Naive thymus-derived CD4-positive, alpha-beta T cell (primary cell): ENCODE measurements at places on chromosomes 1 and 21. TPM values are rescaled to one million over a fixed set of nuclear protein-coding genes. Genes with fewer than 3 reads are reported as not detected.

The ADAMTS1 gene
- polyA plus RNA-seq: 0.48 TPM

The RASSF5 gene
- polyA plus RNA-seq: 299 TPM

The TMPRSS3 gene
- polyA plus RNA-seq: 2.9 TPM

The KRTAP19-3 gene
- polyA plus RNA-seq: not detected

The AQP10 gene
- polyA plus RNA-seq: not detected
